Motor neuron (in vitro differentiated cells): ENCODE measurements at places on chromosomes 12 and 14. TPM values are rescaled to one million over a fixed set of nuclear protein-coding genes. Genes with fewer than 3 reads are reported as not detected.

REM2 gene
- 12.1 and 13.0 TPM in 2 replicates for total RNA-seq

CBLN3 gene
- total RNA-seq: 0.86 and 2.0 TPM in 2 replicates

BICDL1 gene
- total RNA-seq: 1.7 and 3.2 TPM in 2 replicates

TMEM229B gene
- 0.67 and 1.2 TPM in 2 replicates for total RNA-seq

GYS2 gene
- total RNA-seq: not detected in 2 replicates

KRT3 gene
- total RNA-seq: 0.24 and 0.34 TPM in 2 replicates

PLA2G1B gene
- 0.38 TPM in 1 of 2 replicates, not detected in the other for total RNA-seq

ZNF641 gene
- 7.8 and 11.6 TPM in 2 replicates for total RNA-seq

PTPRQ gene
- 0.06 and 0.11 TPM in 2 replicates for total RNA-seq

PIWIL1 gene
- total RNA-seq: 0.05 TPM in 1 of 2 replicates, not detected in the other

NYNRIN gene
- 3.8 and 4.0 TPM in 2 replicates for total RNA-seq

NEMP1 gene
- total RNA-seq: 3.8 and 3.9 TPM in 2 replicates

GALNT16 gene
- total RNA-seq: 13.2 and 14.0 TPM in 2 replicates

WNT1 gene
- not detected in 2 replicates for total RNA-seq

TDRD9 gene
- total RNA-seq: 0.33 TPM in 1 of 2 replicates, not detected in the other

ADCK1 gene
- total RNA-seq: 6.4 and 6.5 TPM in 2 replicates

LRP1-AS gene
- 1.6 TPM in 1 of 2 replicates, not detected in the other for total RNA-seq

INSM2 gene
- total RNA-seq: 0.19 and 0.33 TPM in 2 replicates

RFX4 gene
- 17.9 and 18.1 TPM in 2 replicates for total RNA-seq

ABCC9 gene
- total RNA-seq: 0.08 and 0.10 TPM in 2 replicates

SERPINA1 gene
- total RNA-seq: 0.19 and 0.35 TPM in 2 replicates

INHBC gene
- total RNA-seq: 0.68 and 0.85 TPM in 2 replicates

HOXC10 gene
- total RNA-seq: 6.3 and 7.3 TPM in 2 replicates

BATF gene
- not detected in 2 replicates for total RNA-seq

OAS2 gene
- total RNA-seq: 0.71 and 1.1 TPM in 2 replicates

PUS1 gene
- 6.8 and 7.7 TPM in 2 replicates for total RNA-seq

NRXN3 gene
- total RNA-seq: 2.4 and 14.9 TPM in 2 replicates

PUS7L gene
- total RNA-seq: 12.6 and 15.1 TPM in 2 replicates

ST8SIA1 gene
- total RNA-seq: 21.1 and 23.7 TPM in 2 replicates

FAM181A gene
- total RNA-seq: 9.4 and 10.7 TPM in 2 replicates

CERS5 gene
- total RNA-seq: 45.3 and 52.9 TPM in 2 replicates

CLEC4C gene
- 0.24 TPM in 1 of 2 replicates, not detected in the other for total RNA-seq

EML5 gene
- total RNA-seq: not detected in 2 replicates

DPY19L2 gene
- total RNA-seq: 22.8 and 27.1 TPM in 2 replicates

SLCO1B1 gene
- 0.36 and 0.37 TPM in 2 replicates for total RNA-seq

E2F7 gene
- 4.5 and 8.0 TPM in 2 replicates for total RNA-seq

STYK1 gene
- 0.09 and 0.17 TPM in 2 replicates for total RNA-seq

LRRIQ1 gene
- total RNA-seq: 0.99 and 1.9 TPM in 2 replicates

GZMH gene
- total RNA-seq: not detected in 2 replicates

IFNG-AS1 gene
- not detected in 2 replicates for total RNA-seq
